Stimulated activated CD4-positive, alpha-beta T cell treated with anti-CD3 and anti-CD28 coated beads, Interleukin-1b, Interleukin-23, amount 100 ng/mL, for 1 hour (primary cell): ENCODE measurements at places on chromosomes 11 and 22.

GRCh38 chr11:41978945-41979344 lies 519.5 kb upstream of the LRRC4C start:
- no peak for DNase-seq

DNA sequence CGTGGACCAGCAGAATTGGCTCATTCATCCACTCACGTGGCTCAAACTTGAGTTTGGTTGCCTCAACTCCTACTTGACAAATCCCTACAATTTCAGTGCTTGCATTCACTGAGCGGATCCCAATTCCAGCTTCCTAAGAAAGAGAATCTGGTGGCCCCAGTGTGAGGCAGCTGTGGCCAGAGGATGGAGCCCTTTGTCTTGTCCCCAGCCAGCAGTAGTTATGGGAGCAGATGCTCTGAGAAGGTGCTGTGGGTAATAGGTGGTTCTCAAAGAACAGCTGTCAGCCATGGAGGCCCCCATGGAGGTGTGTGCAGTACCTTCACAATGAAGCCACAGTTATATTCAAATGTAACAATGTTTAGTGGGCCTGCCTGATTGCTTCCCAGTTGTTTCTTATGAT lies 39.3 kb downstream of the KREMEN1 start:
- no peak for DNase-seq

DNA sequence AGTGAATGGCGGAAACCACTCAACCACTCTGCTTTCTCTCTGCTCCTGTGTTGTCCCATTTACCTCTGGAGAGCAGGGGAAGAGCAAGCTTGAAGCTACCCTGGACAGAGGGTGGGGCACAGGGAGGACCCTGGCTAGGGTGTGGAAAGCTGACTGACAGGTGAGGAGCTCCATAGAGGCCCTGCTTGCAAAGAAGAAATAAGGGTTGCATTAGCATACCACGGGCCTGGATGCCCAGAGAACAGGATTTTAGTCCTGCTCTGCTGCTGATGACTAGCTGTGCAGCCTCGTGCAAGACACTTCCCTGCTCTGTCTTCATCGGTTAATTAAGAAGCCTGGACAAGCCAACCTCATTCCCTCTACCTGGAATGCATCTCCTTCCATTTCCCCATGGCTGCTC lies 135.0 kb downstream of the BUD13 start:
- no peak for DNase-seq

DNA sequence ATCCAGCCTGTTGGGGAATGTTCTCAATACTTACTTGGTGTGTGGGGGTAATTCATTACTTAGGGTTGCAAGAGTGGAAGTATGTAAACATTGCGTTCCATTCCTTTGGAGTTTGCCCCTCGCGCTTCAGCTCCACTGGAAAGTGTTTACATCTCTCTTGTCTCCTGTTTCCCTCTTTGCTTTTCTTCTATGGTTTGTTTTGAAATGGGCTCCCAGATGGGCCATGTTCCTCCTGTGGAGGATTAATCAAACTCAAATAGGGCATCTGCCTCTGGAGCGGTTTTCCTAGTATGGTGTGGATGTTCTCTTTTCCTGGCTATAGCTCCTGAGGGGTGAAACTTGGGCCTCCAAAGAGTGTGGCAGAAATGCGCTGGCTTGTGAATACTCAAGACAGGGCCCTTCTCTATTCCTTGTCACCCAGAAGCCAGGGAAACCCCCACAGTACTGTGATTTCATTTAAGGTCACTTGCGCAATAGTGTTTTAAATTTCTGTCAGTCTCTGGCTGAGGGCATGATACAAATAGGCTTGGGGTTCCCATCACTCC lies 51.9 kb downstream of the CD44 start:
- no peak for DNase-seq

GRCh38 chr11:85826116-85826855 lies 15.3 kb upstream of the SYTL2 start:
- no peak for DNase-seq

DNA sequence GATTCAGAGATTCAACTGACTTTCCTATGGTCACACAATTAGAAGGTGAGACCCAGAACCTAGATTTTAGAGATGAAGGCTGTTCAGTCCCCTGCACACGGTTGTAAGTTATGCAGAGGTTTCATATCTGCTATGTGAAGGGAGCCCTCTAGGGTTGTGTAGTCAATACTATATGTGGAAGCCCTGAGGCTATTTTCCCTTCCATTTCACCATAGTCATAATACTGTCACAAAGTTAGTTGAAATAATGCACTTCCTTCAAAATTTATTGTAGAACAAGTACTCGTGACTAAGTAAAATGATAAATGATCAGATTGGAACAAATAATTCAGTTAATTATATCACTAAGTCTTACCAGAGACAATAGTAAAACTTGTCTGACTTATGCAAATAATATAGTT lies 48.8 kb downstream of the ENDOD1 start:
- DNase-seq = no peak

DNA sequence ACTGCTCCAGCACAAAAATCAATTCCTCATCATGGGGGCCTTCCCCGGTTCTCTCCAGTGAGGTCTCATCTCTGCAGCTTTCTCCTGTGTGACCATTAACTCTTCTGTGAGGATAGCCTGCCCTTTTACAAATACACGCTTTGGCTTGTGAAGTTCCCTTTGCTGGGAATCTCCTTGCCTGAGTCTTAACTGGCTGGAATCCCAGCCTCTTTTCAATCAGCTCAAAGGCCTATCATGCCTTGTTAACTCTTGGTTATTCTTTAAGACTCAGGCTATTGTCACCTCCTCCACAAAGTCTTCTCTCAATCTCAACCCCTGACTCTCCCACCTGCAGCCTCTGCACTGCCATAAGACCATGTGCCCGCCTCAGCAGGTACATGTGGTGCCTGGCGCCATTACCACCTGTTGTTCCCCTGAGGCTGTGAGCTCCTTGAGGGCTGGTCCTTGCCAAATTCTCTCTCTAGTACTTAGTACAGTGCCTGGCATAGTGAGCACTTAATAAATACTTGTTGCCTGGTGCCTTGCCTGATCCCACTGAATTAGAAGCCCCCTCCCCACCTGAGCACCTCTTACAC lies 128.2 kb downstream of the ST3GAL4 start:
- no peak for DNase-seq

- no peak for DNase-seq
Observed at GRCh38 chr11:1340111-1340510, 30.7 kb upstream of the TOLLIP start.

DNA sequence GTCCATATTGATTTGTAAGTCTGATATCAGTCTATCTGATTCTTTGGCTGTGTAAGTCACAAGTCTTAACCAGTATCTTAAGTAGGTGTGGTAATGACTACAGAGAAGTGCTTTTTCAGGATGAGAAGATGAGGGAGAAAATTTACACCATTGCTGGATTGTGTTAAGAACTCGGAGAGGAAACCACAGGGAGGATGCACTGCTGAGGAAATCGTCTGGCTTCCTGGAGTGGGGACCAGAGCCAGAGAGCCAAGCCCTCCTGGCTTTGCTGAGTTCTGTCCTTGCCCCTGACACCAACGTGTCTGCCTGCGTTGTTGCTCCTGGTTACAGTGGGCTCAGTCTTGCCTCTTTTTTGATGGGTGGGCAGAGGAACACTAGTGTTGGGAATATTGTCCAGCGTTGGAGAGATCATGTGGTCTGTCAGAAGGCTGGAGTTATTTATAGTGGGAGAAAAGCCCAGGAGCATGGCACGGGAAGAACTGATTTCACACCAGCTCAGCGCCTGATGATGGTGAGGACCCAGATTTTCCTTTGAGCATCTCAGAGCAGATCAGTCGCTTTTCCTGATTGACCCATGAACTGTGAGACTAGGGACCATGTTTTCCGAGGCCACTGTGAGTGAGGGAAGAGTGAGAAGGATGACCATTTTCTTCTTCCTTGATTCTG lies 29.6 kb downstream of the MARK2 start:
- DNase-seq = no peak

GRCh38 chr22:48072777-48073176 lies 1310.3 kb downstream of the TBC1D22A start:
- no peak for DNase-seq

DNA sequence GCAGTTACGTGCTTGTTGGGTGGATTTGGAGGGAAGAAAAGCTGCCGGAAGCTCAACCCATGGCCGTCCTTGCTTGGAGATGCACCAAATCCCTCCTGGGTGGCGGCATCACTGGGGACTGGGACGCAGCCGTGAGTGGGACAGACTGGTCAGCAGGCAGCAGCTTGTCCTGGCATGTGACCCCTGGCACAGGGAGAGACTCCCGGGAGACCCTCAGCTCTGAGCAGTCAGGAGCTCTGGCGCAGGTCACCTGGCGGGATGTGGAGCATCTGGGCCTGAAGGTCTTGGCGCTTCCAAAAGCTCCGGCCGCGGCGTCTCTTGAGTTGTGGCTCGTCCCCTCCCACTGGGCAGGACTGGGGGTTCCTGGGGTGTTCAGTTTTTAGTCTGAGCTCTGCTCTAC lies 26.3 kb downstream of the PTDSS2 start:
- no peak for DNase-seq

DNA sequence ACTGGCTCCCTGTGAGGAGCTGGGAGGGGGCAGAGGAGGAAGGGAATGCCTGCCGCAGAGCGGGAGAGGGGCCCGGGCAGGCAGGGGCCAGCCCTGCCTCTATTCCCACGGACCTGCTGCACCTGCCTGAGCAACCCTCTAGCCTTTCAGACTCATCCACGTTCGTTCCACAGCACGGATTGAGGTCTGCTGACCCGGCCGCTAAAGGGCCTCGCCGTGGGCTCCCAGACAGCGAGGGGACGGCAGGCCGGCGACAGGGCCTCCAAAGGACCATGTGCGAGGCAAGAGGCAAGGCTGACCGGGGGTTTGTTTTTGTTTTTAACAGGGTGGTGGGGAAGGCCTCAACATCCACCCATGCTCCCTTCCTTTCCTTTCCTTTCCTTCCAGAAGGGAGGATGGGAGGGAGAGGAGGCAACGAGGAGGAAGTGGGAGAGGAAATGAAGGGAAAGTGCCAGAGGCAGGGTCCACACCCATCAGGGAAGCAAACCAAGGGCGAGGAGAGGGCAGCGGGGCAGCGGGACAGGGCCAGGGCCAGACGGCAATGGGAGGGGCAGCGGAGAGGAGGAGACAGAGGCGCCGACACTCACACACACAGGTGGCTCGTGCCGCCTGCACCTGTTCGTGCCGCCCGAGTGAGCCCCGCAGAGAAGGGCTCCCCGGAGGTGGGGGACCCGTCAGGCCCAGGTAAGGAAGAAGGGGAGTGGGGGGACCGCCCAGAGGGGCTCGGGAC lies 7.5 kb downstream of the LRFN4 start:
- DNase-seq = no peak
